Right renal cortex interstitium (tissue), 3 donors: ENCODE measurements at places on chromosomes 5 and 9.

DNA sequence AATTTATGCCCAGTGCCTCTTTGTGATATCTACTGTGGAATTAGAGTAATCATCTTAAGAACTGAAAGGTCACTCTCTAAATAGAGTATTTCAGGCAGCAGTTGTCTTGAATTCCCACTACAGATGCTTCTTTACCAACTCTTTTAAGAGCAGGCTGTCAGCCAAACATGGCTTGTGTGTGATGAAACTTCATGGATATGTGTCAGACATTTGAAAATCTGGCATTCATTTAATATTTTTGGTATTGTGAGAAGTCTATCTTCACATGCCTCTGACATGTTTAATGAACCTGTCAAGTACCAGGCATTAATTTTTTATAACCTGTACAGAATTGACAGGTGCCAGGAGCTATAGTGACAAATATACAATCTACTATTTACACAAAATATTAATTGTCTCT is 318.6 kb downstream of the CDH9 start:
- DNase-seq = no peak

GRCh38 chr9:86614871-86615849 is 260.9 kb upstream of the TUT7 start:
- no peak for DNase-seq

DNA sequence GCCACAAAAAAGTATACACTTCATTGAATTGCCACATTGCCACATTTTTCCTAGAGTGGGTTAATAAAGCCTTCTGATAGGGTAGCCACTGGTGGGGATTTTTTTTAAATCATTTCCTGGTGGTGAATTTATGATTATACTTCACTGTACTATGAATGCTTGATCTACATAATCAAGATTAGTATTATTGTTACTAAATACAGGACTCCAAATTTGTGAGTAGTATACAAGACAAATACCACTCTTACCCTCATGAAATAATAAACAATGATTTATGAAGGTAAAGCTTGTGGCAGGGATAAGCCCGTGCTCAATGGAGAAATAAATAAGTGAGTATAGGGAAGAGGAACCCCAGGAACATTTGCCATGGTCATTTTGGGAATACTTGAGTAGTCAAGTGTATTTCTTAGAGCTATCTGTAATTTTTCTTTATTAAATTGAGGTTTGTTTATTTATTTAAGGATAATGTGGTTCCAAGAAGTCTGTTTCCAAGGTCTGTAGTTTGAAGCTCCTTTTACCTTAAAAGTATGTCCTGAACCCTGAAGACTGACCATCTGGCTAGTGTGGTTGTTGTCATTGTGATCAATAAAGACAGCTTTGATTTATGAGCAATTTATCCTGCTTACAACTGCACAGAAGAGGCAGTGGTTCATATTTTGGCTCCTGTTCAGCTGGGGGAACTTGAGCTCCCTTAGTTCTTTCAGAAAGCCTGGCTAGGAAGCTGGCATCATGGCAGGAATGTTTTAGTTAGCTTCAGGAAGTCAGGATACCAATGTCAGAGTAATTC is 118.6 kb downstream of the ZSWIM6 start:
- no peak for DNase-seq

DNA sequence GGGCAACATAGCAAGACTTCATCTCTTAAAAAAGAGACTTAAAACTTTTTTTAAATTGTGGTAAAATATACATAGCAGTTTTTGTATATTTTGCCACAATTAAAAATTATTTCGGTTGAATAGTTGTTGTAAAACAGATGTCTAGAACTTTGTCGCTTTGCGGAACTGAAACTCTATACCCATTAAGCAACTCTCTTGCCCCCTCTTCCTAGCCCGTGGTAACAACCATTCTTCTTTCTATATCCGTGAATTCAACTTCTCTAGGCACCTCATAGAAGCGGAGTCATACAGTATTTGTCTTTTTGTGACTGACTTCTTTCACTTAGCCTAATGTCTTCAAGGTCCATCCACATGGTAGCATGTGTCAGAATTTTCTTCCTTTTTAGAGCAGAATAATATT is 43.3 kb downstream of the SPARC start:
- DNase-seq = no peak

DNA sequence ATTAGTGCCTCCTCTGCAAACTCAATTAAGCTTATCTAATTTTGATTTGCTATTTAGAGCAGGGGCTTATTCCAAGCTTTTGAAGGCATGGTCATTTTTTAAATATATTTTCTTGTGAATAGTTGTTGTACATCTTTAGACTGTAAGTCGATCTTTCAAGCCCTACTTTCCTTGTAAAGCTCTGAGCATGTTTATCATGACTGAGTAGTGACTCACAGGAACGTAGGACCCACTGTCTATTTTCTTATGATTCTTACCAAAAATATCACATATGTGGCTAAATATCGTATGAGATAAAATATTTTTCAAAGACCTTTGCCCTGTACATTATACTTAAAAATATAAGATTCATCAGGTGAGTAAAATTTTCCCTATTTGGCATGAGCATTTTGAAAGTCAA is 440.4 kb upstream of the GRIN3A start:
- no peak for DNase-seq

DNA sequence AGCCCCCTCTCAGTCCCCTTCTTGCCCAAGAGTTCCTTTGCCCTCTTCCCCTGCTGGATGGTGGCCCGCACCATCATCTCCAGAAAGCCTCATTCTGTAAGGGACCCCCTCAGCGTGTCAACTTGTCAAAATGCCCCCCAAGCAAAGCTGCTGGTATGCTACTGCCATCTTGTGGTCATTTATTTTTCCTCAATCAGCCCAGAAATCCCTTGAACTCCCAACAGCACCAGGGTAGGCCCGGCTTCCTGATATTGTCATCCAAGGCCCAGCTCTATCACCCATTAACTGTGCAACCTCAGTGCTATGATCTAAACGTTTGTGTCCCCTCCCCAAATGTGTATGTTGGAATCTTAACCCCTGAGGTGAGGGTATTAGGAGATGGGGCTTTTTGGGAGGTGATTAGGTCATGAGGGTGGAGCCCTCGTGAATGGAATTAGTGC is 53.2 kb upstream of the FBXW11 start:
- DNase-seq = no peak

DNA sequence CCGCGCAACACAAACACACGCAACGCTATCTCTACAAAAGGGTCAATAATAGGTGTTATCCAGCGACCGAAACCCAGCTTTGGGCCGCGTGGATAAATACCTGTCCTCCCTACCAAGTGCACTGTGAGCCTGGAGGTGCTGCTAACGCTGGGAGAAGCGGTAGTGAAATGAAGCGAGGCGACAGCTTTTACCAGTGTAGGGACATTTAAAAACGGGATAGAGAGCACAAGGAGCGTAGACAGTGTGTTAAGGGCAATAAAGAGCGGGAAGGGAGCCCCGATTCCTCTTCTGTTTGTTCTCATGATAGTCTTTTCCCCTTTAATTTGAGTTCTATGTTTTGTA is 421 bp upstream of the DEPDC1B start:
- peak; percentile 43 for DNase-seq

GRCh38 chr5:172638209-172638768 is 2.8 kb upstream of the NEURL1B start:
- no peak for DNase-seq

GRCh38 chr5:139574641-139575312 is 13.6 kb downstream of the UBE2D2 start:
- no peak for DNase-seq

GRCh38 chr5:252546-252945 is 18.9 kb upstream of the PDCD6 start:
- DNase-seq = no peak

GRCh38 chr5:122705851-122706250 is 69.0 kb upstream of the SNX2 start:
- DNase-seq = no peak

DNA sequence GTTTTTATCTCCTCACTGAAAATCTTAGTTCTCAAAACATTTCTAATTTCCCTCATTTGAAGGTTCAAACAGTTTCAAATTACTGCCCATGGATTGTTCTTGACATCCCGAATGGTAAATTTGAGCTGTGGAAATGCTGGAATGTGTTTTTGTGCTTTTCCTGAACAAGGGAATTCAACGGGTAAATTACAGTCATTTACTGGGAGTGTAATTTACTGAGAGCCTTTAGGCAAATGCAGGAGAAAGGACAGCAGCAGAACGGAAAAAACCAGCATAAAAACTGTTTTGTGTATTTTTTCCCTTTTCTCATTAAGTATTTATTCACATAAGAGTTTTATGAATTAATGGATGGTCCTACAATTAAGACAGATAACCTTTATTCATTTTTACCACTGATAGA is 139.2 kb downstream of the PBX3 start:
- no peak for DNase-seq

DNA sequence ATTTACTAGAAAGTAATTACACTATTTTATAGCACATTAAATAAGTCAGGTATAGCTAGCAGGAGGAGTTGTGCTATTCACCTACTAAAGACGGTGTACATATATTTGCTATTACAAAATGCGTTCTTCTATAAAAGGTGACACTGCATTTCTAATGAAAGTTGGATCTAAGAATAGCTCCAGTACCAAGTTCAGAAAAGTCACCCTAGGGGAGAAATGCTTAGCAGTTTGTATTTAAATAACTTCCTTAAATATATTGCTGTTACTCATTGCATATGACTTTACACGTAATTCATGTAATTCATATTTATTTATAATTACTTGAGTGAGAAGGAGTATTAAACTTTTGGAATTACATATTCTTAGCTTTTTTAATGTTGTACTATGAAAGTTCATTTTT is 7.0 kb upstream of the SUB1 start:
- no peak for DNase-seq

- DNase-seq = no peak
Measured at GRCh38 chr5:143101121-143101520, 302.4 kb downstream of the NR3C1 start.

DNA sequence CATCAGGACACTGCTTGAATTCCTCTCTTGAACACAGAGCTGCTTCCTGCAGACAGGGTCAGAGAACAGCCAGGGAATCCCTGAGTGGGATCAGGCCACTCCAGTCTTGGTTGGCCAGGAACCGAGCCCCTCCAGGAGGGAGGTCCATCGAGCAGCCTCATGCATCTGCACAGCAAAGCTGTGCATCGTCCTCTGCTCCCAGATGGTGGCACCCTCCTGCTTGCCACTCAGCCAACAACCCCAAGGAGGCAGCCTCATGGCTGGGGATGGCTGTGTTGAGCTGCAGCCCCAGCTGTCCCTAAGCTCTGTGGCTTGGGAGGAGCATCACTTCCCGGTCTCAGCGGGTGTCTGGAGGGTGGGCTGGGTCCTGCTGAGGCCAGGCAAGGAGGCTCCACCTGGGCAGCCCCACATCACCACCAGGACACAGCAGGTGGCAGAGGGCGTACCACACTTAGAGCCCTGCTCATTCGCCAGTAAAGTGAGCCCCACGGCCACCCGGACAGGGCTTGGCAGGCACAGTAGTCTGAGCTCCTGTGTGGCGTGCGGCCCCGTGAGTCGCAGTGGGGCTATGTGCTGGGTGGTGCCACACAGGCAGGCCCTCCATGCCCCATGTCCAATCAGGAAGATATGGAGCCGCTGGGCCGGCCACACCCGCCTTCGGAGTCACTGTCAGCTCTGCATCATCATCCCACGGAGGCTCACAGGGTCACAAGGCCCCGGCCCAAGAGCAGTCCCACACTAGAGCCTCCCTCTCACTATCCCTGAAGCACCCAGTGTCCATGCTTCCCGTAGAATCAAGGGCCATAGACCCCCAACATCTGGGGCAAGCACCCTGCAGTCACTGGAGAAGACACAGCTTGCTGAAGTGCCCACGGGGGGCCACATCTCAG is 11.9 kb downstream of the LPCAT1 start:
- no peak for DNase-seq

DNA sequence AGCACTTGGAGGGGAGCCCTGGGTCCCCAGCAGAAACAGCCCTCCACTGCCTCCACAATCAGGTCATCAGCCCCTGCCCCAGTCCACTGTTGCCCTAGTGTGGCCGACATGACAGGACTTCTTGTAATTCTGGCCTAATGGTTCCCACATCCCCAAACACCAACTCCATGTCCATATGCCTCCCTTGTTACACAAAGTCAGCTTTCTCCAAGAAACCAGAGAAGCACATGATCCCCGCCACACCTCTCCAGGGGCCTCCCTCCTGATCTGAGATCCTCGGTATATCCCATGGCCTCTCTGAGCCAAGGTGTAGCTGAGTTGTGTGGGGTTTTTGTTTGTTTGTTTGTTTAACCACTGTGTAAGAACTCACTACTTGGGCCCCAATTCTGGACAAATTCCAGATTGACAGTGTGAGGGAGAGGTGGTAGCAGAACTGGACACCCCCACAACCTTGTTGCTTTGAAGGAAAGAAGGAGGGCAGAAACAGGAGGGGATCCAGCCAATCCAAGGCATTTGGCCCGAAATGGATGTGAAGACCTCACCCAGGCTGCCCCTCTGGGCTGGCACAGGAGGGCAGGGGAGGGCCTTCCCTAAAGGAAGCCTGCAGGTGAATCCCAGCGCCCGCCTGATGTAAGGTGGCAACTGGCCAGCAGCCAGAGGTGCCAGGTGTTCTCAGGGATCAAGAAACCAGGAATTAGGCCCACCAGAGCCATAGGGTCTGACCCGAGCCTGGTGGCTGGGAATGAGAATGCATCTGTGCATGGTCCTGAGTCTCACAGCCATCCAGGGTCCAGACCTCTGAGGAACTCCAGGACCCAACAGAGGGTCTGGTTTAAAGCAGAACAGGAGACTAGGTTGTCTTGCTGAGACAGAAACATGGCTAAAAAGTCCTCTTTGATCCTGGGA is 13.4 kb downstream of the IRF1 start:
- DNase-seq = no peak
